ENCODE measurements at places on chromosomes 4 and X.

DNA sequence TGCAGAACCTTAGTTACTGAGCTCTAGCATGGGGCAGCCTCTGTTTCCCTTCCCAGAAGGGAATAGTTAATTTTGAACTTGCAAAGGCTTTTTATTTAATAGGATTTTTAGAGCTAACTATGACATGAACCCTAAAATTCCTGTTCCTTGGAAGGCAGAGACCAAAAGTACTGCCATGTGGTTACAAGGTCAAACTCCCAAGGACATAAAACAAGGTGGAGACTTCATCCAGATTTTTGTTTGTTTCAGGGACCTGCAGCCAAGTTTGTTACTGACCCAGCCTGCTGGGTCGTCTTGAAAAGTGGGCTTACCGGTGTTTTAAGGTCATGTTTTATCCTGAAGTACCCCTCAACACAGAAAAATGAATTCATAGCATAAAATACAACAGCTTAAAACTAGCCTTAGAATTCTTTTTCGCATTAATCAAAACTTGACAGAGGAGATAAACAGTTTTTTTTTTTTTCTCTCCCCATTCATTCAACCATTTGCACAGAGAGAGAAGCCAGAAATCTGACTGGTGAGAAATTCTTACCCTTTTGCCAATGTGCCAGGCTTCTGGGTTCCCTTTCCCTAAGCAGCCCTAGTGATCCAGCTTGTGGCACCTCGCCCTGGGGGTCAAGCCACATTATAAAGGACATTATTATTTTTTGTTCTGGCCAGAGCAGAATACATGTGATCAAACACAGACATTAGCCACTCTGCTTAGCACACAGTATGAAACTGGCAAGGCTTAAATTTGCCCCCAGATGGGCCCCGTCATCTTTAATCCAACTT, 21.5 kb upstream of the GRPEL1 start:
- DNase-seq = no peak

- no peak for DNase-seq
Observed at GRCh38 chr4:185318679-185319078, 77.0 kb downstream of the LRP2BP start.

- no peak for DNase-seq
Observed at GRCh38 chrX:155334486-155335336, at the start of gene CLIC2. CLIC2 (minus strand) TSS chrX:155334614; CDS start chrX:155334427, 187 bp downstream.

DNA sequence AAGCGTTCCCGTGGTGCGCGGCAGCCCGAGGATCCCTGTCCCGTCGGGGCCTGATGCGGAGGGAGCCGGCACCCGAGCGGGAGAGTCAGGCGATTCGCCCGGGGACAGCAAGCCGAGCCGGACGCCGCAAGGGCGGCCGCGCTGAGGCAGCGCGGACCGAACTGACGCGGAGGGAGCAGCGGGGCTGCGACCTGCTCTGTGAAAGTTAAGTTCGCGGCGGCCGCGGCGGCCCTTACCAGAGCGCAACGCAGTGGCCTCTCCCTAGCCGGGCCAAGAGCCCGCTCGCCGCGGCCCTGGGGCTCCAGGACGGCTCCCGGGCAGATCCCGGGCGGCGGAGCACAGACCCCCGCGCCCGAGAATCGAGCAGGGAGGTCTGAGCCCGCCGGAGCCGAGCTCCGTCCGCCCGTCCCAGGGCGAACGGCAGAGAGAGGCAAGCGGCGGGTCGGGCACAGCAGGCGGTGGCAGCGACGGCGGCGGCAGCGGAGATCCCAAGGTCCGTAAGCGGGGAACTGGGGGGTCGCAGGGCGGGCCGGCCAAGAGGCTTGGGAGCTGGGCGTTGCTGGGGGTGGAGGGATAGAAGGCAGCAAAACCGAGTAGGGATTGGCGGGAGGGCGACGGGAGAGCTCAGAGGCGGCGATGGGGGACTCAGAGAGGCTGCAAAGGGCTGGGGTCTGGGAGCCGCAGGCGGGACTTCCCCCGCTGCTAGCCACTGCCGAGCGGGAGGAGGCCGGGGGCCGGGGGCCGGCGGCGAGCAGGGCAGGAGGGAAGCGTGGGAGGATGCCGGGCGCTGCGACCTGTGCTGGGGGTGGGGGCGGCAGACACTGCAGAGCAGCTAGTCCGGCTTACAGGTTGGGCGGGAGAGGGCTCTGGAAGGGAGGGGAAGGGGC, 1.0 kb downstream of the GPR50 start:
- DNase-seq = no peak

GRCh38 chrX:137999552-137999951, 433.6 kb downstream of the ZIC3 start:
- no peak for DNase-seq

- DNase-seq = no peak
Observed at GRCh38 chr4:10584042-10584441, 100.5 kb downstream of the CLNK start.

GRCh38 chr4:15012017-15012788, 9.9 kb downstream of the CPEB2 start:
- DNase-seq = no peak

- no peak for DNase-seq
Observed at GRCh38 chrX:38061335-38061734, 55.0 kb downstream of the SYTL5 start.

DNA sequence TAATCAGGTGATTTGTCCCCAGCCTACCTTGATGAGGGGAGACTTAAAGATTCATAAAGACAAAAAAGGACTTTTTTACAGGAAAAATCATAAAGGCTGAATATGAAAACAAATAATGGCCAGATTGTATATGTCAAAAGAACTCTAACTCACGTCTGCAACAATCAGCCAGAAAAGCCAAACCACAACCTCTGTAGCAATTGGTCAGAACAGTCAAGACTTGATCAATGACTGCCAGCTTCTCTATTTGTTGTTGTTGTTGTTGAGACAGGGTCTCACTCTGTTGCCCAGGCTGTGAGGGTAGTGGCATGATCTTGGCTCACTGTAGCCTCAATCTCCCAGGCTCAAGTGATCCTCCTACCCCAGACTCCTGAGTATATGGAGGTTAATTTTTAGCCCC, 35.9 kb upstream of the PPA2 start:
- no peak for DNase-seq

DNA sequence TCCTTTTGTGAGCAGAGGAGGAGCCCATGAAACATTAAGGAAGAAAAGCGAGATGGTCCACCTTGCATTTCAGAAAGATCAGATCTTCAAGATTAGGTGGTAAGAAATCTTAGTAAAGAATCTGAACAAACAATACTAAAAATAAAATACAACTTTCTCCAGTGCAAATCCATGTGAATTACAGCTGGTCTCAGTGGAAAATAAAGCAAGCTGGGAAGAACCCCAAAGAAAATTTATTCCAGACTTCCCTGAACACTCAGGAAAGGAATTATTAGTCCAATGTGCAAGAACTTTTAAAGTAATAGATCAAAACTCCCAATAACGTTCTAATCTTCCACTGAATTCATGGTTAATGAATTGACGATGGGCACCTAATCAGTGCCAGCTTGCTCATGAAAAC, 37.3 kb upstream of the C1QTNF7 start:
- no peak for DNase-seq

GRCh38 chr4:40736910-40737309, 12.8 kb upstream of the NSUN7 start:
- DNase-seq = no peak

DNA sequence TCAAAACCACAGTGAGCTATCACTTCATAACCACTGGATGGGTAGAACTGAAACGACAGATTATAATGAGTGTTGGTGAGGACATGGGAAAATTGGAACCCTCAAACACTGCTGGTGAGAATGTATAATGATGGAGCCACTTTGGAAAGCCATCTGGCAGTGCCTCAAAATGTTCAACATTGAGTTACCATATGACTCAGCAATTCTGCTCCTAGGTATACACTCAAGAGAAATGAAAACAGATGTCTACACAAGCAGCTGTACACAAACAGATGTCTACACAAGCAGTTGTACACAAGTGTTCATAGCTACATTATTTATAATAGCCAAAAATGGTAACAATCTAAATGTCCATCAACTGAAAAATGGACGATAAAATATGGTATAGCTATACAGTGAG, 143.9 kb downstream of the PDGFRA start:
- no peak for DNase-seq

DNA sequence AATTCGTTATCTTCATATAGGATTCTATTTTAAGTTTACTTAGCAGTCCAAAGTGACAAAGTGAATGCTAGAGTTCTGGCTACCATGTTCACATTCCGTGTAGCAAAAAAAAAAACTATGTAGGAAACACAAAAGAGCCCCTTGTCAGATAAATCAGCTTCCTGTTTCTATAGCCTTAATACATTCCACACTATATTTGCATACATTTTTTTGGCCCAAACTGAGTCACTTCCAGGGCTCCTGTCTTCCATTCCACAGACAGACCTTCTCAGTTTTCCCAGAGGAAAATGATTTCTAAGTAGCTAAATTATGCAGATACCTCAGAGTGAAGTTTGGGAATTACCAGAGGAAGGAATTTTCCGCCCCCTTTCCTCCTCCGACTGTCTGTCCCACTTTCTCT, 841.9 kb upstream of the HS3ST1 start:
- no peak for DNase-seq

DNA sequence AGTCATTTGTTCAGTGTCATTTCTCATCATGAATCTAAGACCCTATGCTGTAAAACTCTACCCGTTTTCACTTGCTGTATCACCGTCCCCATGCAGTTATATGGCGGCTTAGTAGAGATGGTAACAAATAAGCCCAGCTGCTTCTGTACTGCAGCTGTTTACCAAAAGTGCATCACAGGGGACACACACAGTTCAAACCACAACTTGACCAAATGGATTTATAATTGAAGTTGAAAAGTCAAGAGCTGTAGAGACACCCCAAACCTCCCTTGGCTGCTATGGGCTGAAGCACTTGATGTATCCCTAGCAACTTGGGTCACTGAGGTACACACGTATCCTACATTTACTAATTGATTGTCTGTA, 219.0 kb upstream of the FGF13 start:
- DNase-seq = no peak

DNA sequence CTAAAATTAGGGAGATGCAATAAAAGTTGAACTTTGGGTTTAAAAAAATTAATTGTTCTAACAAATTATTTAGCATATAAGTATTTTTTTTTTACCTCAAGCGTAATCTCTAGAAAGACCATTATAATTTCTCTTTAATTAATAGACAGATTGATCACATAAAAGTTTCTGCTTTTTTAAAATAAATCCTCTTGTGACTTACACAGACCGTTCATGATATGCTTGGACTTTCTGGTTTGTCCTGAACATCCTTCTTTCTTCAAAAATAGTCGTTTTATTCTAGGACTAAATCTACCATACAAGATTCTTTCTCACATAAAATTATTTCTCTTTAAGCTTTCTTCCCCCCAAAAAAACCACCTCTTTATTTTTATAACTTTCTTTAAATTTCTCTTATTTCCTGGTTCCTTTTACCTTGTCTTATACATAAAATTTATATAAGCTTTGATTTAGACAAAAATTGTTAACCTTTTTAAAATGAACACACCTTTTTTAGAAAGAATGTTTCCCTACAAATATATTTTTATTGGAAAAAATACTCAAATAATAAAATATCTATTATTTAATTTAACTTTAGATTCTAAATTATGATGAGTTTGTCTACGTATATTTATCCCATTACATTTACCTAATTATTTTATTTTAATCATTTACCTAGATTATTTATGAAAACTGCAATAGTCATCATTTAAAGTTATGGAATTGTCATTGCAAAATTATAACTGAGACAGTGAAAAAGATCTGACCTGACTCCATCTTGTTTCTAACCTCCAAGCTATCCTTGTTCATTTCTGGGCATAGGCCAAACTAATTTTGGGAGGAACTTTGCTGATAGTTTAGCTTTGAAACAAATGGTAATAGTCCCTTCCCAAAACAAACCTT, 37.6 kb downstream of the PGRMC2 start:
- DNase-seq = no peak

DNA sequence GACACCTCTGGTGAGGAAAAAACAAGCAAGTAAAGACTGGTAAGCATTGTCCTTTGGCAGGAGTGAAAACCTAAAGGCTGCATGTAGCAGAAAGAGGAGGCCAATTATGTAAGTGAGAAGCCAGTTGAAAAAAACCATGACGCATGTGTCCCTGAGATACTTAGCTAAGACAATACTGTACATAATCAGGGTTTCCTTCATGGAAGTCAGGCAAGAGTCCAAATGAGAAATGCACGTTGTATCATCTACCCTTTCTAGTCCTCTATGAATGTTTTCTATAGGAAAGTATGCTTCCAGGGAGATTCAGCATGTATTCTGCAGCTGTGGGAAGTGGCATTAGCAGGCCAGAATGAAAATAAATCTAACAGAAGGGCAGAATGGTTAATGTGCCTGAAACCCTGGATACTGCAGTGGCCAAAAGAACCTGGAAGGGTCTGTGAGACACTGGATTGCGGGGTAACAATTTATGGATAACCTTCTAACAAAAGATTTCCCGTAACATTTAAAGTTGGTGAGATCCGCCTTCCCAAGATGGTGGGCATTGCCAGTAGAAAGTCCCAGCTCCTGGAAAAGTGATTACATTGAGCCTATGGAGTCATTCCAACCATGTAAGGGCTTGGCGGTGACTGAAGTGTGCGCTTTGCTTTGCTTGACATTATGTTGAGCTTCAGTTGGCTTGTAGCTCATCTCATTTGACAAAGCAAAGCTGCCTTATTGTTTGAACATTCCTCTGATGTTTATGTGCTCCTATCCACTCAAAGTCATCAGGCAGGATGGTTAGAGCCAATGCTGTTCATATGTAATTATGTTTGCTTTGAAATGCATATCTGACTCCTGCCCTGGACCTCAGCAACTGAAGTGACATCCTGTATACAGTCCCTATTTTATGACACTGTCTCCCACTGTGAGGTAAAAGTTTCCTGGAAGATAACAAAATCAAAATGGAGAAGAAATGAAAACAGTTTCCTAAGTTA, 200.4 kb downstream of the ARHGAP24 start:
- DNase-seq = no peak

DNA sequence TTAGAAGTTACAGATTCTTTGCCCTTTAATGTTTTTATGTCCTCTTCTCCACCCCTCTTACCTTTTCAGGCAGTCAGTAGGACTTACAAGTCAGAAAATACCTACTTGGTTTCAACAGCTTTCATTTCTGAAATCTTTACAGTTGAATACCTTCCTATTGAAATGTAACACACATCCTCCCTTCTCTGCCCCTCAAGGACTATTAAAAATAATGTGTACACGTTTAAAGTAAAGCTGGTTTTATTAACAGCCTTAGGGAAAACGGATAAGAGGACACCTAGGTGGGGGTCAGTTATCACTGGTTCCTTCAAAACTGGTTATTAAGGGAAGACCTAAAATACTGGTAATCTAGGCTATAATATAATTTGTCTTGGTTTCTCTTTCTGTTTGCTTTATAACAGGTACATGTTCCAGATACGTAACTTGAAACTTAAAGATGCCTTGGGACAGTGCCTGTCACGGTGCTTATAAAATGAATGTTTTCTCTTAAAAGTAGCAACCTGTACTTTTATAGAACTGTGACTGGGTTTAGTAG, 1.8 kb downstream of the CCSER1 start:
- DNase-seq = no peak

GRCh38 chr4:185817403-185817818, 5.4 kb upstream of the SORBS2 start:
- DNase-seq = no peak

DNA sequence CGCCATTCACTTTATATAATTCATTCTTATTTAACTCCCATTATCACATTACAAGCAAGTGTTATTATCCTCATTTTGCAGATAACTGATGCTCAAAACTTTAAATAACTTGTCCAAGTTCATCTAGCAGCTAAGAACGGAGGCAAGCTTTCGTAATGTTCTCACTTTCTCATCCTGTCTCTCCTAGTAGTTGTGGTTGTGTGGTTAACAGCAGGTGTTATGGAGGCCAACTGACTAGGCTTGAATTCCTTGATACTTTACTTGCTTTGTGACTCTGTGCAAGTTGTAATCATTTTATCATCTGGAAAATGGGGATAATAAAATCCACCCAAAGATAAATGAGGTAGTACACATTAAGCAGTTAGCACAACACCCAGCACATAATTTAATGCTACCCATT, 109.9 kb upstream of the PTPN13 start:
- no peak for DNase-seq
